Activated CD4-positive, CD25-positive, alpha-beta regulatory T cell (primary cell): ENCODE measurements at places on chromosomes 13 and 19.

GRCh38 chr19:5627395-5627904 is 4.6 kb downstream of the SAFB start:
- no peak for DNase-seq

- no peak for DNase-seq
Observed at GRCh38 chr19:38734176-38734425, 10.2 kb downstream of the CAPN12 start.

DNA sequence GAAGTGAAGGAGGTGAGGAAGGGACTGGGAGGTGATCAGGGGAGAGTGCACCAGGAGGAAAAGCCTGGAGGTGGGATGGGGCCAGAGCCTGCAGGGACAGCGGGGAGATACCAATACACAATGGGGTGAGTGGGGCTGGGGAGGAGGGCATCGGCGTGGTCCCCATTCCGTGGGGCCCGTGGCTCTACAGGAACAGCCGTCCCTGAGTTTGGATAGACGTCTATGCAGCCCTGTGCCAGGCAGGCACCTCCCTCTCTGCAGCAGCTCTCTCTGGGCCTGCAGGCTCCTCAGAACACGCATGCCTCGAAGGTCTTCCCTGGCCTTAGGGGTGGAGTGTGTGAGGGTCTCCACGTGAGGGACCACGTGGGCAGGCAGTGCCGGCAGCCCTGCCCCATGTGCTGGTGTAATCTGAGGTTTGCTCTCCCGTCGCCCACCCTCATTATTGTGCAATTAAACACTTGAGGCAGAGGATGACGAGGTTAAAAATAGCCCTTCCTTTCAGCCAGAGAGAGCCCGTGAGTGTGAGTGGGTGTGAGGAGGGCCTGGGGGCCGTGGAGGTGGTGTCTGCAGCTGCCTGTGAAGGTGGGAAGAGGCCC is 16.5 kb downstream of the C2CD4C start:
- DNase-seq = no peak

DNA sequence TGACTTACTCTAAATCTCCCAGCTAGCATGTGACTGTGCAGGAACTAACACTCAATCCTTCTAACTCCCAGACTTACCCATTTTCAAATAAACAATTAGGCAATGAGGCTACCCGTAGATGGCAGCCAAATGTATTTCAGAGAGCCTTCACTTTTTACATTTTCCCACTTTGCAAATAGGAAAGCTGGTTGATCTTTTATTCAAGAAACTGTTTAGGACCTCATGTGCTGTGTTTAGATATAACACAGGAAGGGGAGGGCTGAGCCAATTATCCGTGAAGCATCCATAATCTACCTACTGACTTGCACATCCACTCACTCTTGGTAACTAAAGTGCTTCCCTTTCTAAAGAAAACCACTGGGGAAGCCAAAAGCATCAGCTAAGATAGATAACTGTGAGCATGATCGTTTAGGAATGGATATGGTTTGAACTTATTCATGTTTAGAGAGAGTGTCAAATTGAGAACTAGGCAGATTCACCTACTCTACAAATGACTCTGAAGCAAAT is 33.4 kb downstream of the MBNL2 start:
- DNase-seq = no peak

- no peak for DNase-seq
Observed at GRCh38 chr13:34410678-34411077, 531.4 kb upstream of the NBEA start.

DNA sequence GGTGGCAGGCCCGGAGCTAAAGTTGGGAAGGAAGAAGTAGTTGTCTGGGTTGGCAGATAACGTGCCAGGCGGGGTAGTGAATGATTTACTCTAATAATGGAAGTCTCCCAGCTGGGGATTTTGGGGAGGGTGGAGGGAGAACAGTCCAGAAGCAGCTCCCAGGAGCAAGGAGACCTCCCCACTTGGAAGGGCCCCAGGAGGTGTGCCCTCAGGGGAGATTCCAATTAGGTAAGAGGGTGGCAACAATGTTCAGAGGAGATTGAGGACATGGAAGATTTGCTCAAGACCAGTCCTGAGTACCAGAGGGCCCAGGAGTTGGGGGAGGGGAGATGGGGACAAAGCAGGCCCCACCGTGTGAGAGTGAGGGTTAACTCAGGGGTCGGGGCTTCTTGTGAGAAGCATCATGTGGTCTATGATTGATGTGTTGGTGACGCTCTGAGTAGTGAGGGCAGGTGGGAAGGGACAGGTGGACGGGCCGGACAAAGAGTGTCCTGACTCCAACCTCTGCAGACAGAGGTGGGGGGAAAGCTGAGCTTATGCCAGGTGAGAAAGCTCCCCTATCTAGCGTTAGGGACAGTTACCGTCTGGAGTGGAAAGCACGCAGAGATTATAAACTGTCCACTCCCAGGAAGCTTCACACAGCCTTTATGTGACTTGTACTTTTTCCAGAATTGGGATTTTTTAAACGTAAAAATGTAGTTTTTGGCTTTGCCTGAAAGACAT is 3.5 kb downstream of the SPINT2 start:
- no peak for DNase-seq

DNA sequence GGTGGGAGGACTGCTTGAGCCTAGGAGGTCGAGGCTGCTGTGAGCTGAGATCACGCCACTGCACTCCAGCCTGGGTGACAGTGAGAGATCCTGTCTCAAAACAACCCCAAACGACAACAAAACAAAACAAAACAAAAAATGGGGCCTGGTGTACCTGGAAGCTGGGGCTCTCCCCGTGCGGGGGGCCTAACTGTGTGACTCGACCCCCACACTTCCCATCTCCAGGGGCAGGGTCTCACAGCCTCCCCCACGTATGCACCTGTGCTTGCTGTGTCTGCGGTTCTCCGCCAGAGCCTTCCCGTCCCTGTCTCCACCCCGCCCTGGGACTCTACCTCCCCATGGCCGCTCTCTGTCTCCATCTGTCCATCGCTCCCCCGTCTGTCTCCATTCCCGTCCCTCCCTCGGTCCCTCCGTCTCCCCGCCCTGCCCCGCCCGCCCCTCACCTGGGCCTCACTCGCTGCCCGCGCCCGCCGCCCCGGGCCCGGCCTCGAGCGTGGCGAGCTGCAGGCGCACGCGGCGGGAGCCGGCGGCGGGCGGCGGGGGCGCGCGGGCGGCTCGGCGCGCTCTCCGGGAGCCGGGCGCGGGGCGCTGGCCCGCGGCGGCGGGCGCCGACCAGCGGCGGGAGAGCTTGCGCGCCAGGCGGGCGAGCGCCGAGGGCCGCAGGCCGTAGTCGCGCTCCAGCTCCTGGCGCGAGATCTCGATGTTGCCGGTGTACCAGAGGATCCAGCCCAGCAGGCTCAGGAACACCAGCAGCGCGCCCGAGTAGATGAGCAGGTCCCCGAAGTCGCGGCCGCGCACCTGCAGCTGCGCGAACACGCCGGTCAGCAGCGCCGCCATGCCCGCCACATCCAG is 587 bp downstream of the TMEM238 start:
- no peak for DNase-seq

- DNase-seq = no peak
Observed at GRCh38 chr13:49410477-49410876, 33.4 kb downstream of the CAB39L start.

DNA sequence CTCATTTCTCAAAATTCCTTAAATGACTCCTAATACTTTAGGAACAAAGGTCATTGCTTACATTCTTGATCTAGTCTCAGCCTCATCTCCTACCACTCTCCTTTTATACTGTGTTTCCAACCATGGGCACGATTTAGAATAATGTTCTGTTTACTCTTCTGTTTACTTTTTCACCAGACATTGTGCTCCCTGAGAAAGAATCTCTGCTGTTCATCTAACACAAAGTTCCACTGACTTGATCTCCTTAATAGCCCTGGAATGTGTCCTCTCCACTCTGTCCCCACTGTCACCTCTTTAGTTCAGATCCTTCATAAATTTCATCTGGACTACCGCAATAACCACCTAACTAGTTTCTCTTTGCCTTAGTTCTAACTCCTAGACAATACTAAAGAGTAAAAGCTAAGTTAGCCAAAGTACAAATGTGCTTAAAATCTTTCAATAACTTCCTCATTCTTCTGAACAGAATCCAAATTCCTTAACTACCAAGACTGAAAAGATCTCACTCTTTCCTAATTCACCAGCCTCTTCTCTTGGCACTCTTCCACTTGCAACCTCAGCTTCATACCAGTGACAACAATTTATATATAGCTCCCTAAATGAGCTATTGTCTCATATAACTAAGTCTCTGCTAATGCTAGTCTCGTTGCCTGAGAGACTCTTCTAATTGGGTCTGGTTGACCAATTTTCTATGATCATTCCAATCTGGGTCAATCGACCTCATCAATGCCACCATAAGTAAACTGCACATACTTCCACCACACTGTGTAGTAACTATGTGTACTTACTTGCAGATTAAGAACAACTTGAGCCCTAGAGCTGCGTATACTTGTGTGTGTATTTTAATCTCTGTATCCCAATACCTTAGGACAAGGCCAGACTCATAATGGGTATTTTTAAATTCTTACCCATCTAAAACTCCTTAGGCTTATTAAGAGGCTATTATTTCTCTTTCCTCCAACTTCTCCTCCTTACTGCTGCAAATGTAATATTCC is 179.9 kb downstream of the VWA8 start:
- no peak for DNase-seq

DNA sequence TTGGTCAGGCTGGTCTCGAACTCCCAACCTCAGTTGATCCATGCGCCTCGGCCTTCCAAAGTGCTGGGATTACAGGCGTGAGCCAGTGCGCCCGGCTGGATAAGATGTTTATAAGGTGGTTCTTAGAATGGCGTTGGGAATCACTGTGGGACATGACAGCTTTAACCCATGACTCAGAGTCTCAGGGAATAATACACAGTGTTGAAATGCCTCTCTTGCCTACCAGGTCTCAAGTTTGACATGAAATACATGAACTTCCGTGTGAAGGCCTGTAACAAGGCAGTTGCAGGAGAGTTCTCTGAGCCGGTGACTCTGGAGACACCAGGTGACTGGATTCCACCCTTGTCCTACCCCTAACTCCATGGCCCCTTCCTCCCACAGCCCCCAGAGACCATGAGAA is 12.6 kb downstream of the FSD1 start:
- no peak for DNase-seq

DNA sequence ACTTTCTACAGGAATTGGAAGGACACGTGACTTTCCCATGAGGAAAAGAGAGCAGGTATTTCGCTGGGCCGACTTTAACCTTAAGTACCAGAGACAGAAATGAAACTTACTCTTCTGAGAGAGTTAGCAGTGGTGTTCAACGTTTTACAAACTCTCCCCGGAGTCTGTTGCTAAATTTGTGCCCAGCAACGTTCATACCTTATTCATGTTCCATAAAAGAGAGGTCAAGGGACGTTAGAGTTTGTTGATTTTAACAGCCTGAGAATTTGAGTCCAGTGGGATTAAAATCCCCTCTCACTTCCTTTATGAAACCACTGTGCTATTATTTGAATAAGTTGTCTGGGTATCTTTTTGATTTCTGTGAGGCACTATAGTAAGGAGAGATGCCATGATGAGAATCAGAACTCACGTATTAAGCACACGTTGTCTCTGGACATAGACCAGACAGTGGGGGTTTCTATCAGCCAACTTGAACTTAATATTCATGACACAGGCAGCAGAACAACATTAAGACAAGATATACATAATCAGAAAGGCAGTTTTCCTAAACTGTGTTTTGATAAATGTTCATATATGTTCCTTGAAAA is 33.4 kb downstream of the SPRY2 start:
- DNase-seq = no peak

DNA sequence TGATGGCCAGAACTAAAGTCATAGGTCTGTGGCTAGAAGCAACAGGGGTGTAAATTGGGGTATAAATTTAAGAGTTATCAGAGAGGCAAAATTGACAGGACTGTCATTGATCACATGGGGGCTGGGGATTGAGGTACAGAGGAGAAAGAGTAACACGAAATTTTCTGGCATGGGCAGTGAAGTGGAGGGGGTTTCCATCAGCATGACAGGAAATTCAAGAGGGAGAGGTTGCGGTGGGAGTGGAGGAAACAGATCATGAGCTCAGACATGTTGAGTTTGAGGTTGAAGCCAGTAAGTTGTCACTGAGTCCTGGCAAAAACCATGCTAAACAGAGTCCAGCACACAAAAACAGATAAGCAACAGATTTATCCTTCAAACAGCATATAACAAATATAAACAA is 192.1 kb upstream of the TSC22D1 start:
- DNase-seq = no peak

DNA sequence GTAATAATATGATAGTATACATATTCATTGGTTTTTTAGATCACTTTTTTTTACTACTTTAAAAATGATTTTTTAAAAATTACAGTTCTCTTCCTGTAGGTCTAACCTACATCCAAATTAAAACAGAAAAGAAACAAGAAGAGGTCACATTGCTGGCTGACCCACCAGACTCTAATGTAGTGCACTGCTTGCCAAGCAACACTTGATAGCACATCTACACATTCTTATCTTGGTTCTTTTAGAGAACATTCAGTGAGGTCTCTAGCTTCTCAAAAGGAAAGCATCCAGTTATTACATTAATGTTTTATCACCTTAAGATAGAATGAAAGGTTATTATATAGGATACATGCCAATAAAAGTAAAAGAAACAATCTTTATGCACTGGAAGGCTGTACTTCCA is 35.6 kb downstream of the NDFIP2 start:
- no peak for DNase-seq

GRCh38 chr13:45167611-45168554 is 33.0 kb downstream of the KCTD4 start:
- DNase-seq = no peak

GRCh38 chr13:50357586-50358118 is 342.4 kb downstream of the KCNRG start:
- no peak for DNase-seq

- DNase-seq = no peak
Observed at GRCh38 chr13:33312150-33312860, 26.8 kb upstream of the STARD13 start.

- DNase-seq = no peak
Observed at GRCh38 chr19:17966550-17967256, at the start of gene KCNN1. Gene KCNN1 (plus strand): TSS chr19:17967107. CDS start chr19:17973889, 6,782 bp downstream.

GRCh38 chr19:45175515-45176345 is 2.3 kb downstream of the TRAPPC6A start:
- no peak for DNase-seq

- no peak for DNase-seq
Observed at GRCh38 chr13:107130566-107130965, 562.6 kb upstream of the ARGLU1 start.

DNA sequence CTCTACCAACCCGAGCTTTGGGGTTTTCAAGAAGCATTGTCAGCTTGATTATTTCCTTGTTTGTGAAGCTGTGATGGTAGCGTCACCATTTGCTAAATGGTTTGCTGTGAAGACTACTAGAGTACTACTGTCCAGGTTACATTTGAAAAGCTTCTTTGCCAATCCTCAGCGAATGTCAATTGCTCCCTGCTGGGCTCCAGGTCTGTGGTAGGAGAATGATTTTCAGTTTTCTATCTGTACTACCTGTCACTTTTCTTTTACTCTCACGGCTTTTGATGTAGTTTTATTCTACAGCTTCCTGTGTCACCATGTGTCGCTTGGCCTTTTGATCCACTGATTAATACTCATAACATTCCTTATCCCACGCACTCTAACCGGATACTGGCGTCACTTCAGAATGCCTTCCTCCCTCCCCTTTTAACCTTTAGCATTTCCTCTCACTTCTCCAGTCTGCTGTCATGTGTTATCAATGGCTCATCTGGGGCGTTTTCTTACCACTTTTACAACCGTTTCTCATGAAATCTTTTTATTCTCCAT is 7.5 kb upstream of the GPR183 start:
- no peak for DNase-seq

GRCh38 chr13:38167164-38167822 is 182.4 kb upstream of the UFM1 start:
- no peak for DNase-seq

GRCh38 chr19:5470264-5470671 is 15.1 kb downstream of the ZNRF4 start:
- DNase-seq = no peak
